ENCODE measurements at places on chromosomes 7 and 10.

- H3K27ac ChIP-seq, result no peak overlapping the region
- H3K27me3 ChIP-seq, result no peaks in the 10 kb centered on the region
- no peak overlapping the region for H3K4me3 ChIP-seq
- DNase-seq, result no peak
Measured at GRCh38 chr10:64503429-64503828, 982.2 kb downstream of the REEP3 start.

- H3K27me3 ChIP-seq, result no peaks in the 10 kb centered on the region
- peaks cover 55% of the 10 kb centered on the region for H3K36me3 ChIP-seq
- peak overlapping the region; percentile 67 for H3K27ac ChIP-seq
- H3K4me3 ChIP-seq, result no peak overlapping the region
- peaks cover 34% of the 10 kb centered on the region for H3K4me1 ChIP-seq
- no peak for DNase-seq
Measured at GRCh38 chr7:151035026-151035717, 6.9 kb downstream of the ABCB8 start.

- no peak overlapping the region for H3K27ac ChIP-seq
- H3K4me3 ChIP-seq, result no peak overlapping the region
Measured at GRCh38 chr7:121544726-121545125, 148.6 kb upstream of the FAM3C start.

- DNase-seq, result peak; percentile 60
- no peak overlapping the region for H3K4me3 ChIP-seq
- H3K27me3 ChIP-seq, result no peaks in the 10 kb centered on the region
- peaks cover 17% of the 10 kb centered on the region for H3K4me1 ChIP-seq
- no peaks in the 10 kb centered on the region for H3K36me3 ChIP-seq
Measured at GRCh38 chr10:44352316-44353127, 32.4 kb downstream of the CXCL12 start.
